ENCODE measurements at places on chromosomes 3 and 15.

DNA sequence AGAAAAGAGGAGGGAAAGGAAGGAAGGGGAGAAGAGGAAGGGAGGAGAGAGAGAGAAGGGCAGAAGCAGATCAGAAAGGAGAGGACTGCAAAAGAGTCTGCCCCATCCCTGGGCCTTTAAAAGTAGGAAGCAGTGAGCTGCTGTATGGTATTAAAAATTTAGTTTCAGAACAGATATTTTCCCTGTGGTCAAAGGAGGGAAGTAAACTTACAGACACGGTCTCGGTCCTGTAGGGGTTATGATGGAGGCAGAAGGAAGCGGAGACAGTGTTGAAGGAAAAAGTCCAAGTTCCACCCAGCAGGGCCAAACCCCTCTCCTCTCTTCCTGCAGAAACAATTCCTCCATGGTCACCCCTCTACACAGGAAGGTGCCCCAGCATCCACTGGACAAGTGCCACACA is 122.0 kb upstream of the PROK2 start:
- DNase-seq, result no peak

DNA sequence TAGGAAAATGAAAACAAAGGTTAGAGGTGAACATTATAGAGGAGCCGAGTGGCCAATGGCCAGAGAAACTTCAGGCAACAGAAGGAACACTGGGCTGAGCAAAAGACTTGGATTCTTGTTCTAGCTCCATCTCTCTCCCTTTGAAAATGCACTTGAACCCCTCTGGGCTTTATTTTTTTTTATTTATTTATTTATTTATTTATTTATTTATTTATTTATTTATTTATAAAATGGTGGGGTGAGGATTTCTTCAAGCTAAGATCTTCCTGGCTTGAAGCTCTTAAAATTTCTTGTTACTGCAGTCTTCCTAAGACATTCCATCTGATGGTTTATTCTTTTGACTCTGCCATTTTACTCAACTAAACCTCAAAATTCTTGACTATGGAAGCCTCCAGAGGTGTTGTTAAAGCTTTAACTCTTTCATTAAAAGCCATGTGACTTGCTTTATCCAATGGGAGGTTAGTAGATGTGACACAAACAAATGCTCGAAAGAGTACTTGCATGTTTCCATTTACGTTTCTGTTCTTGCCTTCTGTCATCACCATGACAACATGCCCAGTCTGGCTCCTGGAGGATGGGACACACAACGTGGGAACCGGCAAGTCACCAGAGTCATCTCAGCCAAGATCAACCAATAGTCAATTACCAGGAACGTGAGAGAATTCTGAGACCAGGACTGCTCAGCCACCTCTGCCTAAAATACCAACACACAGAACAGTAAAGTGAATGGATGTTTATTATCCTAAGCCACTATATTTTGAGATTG is 325.2 kb upstream of the CTNNB1 start:
- no peak for DNase-seq

- no peak for DNase-seq
These were observed 82.3 kb upstream of the NPHP3 start for GRCh38 chr3:132804498-132804897.

- DNase-seq, result no peak
These were observed 10.7 kb upstream of the CNTN6 start for GRCh38 chr3:1082108-1082507.

- no peak for DNase-seq
These were observed 119.2 kb upstream of the ASB14 start for GRCh38 chr3:57411715-57412114.

- DNase-seq, result no peak
These were observed 110.0 kb upstream of the PLSCR5 start for GRCh38 chr3:146715170-146715569.
